ENCODE measurements at places on chromosomes 7 and 10.

DNA sequence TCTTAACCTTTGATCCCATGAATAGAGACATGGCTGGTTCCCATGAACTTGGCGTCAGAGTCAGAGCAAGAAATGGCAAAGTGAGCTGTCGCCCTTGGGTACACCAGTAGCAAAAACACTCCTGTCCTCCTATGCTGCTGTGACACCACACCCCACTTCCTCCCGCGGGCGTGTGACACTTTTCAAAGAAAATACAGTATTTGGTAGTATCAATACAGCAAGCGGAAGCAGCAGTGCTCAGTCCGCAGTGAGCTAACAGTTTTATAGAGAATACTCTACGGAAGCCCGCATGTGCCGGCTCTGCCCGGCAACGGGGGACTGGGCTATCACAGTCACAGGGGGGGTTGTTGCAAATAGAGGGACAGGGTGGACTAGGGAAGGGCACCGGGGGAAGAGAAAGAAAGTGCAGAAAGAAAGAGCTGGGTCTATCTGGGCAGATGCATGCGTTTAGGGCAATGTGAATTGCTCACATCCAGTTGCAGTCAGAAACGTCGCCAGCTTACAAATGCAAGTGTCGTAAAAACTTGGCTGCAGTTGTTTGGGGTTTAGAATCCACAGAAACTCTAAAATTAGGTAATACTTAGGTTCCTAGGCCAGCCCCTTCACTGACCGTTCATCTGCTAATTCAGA, 49.8 kb downstream of the PRKCQ start:
- DNase-seq, result no peak

GRCh38 chr7:134948736-134949135, 37.6 kb upstream of the AGBL3 start:
- DNase-seq, result no peak

DNA sequence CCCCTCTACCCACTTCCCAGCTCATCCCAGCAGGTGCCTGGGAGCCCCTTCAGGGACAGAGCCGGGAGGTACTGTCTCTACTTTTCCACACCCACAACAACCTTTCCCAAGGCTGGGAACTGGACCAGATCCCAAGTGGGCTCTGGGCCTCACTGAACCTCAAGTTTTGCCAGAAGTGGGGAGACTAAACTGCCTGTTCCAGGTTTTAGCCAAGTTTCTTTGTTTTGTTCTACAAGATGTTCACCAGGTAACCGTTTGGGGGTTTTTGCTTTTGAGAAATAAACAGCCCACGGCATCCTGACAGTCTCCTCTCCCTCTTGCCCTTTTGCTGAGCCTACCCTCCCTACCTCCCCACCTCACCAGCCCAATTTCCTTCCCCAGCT, 10.6 kb upstream of the EMX2 start:
- DNase-seq, result no peak

DNA sequence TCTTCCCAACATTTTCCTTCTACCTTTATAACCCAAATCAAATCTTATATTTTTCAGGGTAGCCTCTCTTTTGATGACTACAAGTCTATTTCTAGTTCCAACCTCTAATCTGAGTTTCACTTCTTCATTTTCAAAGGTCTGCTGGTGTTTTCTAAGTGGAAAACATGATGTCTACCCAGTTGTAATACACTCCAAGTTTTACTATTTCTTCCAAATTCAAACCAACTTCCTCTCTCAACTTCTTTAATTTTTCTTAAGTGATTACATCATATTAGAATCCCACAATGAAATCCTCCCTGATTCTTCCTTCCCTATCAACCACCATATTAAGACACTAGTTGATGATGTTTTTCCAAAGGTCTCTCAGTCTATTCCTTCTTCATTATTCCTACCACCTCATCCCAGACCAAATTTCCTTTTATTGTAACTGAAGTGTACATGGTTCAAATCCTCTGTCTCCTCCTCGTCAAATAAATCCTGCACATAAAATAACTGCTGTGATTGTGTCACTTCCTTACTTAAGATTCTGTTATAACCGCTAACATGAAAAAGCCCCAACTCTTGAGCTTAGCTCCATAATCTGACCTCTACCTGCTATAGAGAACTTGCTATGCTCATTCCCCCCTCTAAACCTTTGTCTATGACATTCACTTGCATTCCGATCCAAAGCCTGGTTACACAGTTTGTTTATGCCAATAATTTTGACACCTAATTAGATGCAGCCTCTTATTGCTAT, 12.7 kb downstream of the TAS2R38 start:
- no peak for DNase-seq

- DNase-seq, result no peak
Measured at GRCh38 chr10:32148864-32149251, 92.6 kb upstream of the KIF5B start.

DNA sequence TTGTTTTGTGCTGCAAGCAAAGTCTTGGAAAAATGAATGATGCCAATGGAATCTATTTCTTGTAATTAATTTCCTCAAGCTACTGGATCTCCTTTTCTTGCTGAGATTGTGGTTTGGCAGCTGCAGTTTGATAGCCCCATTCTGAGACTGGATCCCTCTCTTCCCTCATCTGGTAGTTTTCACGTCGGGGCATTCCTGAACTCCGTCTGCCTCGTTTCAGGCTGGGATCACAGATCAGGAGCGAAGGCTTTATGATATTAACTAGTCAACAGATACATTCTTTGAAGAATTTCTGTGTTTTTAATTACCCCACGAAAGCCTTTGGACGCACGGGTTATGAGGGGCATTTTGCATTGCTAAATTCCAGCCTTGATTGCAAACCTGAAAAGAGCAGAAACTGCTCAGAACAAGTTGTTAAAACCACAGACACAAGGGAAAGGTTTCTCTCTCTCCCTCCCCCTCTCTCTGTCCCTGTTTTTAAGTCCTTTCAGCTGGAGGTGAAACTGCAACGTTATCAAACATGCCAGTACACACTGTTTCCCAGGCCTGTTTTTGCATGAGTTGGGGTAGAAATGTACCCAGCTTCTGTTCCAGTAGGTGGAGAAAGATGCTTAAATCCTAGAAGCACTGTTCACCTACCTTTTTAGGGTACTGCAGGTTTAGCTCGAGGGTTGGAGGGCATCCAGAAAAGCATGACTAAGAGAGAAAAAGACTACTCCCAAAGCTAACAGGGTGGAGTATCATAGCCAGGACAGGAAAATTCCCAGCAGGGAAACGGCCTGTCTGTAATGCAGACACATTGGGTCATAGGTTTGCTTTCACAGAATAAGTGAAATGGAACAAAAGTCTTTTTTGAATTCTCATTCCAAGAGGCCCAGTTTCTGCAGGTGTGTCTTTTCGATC, 124.3 kb downstream of the CUX1 start:
- DNase-seq, result no peak

- no peak for DNase-seq
Measured at GRCh38 chr7:85094046-85094725, 92.7 kb downstream of the SEMA3D start.

DNA sequence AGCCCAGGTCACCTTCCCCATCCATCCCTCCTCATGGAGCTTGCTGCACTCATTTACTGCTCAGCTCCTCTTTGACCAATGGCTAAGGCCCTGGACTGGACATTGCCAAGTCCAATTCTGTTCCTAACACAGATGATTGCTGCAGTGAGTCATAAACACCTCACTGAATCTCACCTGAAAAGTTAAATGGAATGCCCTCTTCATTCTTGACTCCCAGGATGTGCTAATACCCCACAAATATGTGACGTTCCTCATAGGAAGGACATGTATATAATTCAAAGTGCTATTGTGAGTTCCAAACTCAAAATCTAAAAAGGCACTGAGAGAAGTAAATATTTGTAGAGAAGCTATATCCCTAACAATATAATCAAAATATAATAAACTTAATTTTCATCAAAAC, 73.5 kb upstream of the DLX6 start:
- DNase-seq, result no peak

DNA sequence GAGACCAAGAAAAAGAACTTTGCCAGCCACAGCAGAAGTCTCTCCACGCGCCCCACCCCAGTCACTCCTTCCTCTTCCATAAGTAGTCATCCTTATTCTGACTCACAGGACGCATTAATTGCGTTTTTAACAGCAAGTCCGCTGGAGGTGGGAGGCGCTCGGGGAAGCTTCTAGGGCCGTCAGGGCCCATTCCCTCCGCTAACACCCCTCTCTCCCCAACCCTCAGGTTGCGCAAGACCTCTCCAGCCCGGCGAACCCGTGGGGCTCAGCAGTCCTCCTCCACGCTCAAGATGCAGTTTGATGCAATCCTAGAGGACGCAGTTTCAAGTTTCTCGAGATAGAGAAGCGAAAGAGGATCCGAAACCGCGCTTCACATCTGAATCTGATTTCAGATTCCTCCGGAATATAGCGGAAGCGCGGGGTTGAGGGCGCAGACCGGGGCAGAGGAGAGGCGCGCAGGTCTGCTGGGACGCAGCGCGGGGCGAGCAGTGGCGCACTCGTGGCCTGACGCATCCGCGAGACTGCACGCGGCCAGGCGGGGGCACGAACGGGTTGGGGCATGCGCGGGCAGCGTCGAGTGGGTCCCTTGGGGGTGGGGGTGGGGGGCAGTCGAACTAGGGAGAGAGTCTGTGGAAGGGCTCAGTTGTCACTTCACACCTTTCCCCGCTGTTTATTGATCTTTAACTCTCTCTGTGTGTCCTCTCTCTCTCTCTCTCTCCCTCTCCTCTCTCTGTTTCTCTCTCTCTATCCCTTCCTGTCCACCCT, 37.8 kb upstream of the PSAP start:
- DNase-seq, result peak; percentile 71

DNA sequence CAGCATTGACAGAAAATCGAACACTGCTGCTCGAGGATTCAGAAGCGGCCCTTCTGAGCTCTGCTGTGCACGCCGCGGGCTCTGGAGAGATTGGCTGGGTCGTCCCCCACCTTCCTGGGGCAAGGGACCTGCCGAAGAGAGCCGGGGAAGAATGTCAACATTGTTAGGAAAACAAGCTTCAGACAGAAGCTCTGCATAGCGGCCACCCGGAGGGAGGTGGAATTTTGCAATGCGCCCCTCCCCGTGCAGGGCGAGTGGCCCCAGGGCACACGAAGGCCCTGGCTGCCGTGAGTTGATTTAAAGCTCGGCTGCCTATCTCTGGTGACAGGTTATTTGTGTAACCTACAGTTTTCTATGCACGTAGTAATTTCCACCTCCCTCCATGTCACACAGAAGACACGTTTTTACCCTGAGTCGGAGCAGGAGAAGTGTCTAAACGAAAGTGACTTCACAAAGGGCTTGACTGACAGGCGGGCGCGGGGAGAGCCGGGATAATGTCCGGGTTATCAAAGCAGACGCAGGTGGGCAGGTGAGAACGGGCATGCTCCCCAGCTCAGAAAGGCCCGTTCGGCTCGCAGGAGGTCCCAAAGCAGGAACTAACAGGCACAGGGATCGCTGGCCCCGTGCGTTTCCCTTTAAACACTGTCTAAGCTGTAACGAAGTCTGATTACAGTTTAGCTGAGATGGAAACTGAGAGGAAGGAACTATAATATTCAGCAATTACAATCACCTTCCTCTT, 84.6 kb downstream of the PDGFA start:
- DNase-seq, result no peak

GRCh38 chr10:111281516-111281915, 204.7 kb downstream of the ADRA2A start:
- DNase-seq, result no peak

GRCh38 chr7:94056796-94057207, 52.6 kb upstream of the BET1 start:
- DNase-seq, result no peak

DNA sequence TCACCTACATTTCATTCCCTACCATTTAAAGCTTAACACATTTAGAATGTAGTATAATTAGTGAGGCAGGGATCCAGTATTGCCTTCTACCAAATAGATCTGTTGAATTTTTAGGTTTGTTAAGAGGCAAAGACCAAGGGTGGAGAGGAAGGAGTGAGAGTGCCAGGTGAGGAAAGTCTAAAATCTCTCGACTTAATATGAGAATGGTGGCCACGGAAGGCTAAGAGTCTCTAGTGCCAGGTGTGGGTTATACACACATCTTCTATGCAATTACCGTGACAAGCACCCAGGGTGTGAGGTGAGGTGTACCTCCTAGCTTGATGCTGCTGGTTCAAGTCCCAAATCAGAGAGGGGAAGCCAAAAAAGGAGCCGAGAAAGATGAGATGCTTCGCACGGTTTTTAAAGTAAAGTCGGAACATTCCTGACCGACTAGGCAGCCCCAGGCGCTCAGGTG, 439 bp downstream of the IQUB start:
- no peak for DNase-seq

DNA sequence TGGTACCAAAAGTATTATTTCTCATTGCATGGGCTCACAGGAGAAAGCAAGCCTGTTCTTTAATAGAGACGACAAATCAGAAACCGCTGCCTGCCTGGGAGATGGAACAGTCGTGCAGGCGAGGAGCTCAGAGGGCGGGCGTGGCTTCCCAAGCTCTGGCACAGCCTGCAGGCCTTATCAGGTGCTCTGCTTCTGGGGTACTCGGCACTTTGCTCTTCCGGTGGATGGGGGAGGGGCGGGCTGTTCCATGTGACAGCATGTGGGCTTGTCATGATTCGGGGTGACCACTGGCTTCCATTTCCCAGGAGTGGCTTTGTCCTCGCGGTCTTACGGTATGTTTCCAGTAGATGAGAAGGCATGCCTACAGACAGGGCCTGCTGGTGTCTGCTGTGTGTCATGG, 228.6 kb downstream of the MGMT start:
- no peak for DNase-seq

DNA sequence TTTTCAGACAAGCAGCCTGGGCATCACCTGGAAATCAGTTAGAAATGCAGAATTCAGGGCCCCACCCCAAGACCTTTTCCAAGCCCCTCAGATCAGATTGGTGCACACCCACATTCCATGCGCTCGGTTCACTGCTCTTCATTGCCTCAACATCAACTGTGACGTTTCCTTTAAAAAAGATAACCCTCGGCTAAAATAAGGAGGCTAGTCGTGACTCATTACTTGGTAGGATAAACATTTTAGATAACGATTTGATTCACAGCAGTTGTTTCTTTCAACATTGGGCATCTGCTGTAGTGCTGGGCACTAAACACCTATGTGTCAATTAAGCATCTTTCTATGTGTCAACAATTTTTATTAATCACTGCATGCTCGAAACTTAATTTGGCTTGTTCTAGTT, 191.1 kb upstream of the LRGUK start:
- DNase-seq, result no peak

DNA sequence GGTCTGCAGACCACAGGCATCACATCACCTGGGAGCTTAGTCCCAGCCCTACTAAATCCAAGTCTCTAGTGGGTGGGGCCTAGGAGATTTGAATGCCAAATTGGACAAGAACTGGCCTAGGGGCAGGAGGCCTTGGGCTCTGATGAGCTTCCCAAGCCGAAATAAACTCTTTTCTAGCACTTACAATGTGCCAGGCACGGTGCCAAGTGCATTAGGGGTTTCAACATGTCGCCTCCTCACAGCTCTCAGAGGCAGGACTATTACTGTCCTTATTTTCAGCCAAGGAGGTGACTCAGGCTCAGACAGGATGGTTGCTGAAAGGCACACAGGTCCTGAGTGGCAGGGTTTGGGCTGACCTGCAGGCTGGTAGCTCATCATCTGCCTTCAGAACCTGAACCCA, 9.2 kb upstream of the CPA1 start:
- DNase-seq, result no peak

- DNase-seq, result no peak
Measured at GRCh38 chr7:110964775-110965174, 126.2 kb upstream of the LRRN3 start.
